Anterior cingulate cortex (tissue), 58 donors: ENCODE measurements at places on chromosomes 2 and 18.

DNA sequence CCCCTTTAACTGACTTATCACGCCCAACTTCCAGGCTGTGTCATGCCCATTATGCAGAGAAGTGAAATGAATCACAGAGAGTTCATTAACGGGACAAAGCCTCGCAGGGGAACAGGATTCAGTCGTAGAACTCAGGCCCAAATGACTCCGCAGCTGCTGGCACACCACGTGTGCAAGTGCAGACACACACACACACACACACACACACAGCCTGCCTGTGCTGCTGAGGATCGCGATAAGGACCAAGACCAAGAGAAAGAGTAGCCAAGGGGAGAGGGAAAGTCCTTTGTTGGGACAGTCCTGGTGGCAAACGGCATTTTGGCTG, 90.0 kb upstream of the TAF1B start:
- no peak for DNase-seq

DNA sequence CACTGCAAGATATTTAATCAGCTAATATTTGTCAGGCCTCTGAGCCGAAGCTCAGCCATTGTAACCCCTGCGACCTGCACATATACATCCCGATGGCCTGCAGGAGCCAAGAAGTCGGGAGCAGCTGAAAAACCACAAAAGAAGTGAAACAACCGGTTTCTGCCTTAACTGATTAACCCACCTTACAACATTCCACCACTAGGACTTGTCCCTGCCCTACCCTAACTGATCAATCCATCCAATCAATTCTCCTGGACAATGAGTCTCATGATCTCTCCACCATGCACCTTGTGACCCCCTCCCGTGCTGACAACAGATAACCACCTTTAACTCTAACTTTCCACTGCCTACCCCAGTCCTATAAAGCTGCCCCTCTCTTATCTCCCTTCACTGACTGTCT, 945.4 kb upstream of the GYPC start:
- DNase-seq: no peak

- peak; percentile 47 for DNase-seq
These were observed 6.4 kb downstream of the SALL3 start for GRCh38 chr18:78986018-78986481.

GRCh38 chr2:98936353-98937351, 627 bp upstream of the CRACDL start:
- no peak for DNase-seq

DNA sequence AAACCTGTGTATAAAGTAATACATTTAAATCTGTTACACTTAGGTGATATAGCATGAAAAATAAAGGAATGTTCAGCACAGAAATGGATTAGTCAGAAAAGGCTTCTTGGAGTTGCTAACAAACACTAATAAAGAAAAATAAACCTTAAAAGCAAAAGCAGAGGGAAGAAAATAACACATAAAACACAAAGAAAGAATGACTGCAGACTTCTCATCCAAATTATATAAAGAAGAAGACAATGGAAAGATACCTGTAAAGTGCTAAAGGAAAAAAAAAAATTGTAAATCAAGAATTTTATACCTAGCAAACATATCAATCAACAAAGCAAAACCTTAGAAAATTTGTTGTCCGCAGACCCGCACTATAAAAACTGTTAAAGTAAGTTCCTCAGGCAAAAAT, 63.6 kb downstream of the EXOC6B start:
- no peak for DNase-seq

- no peak for DNase-seq
These were observed 22.8 kb upstream of the DAW1 start for GRCh38 chr2:227848586-227848985.
